ENCODE measurements at places on chromosomes 7 and 10.

DNA sequence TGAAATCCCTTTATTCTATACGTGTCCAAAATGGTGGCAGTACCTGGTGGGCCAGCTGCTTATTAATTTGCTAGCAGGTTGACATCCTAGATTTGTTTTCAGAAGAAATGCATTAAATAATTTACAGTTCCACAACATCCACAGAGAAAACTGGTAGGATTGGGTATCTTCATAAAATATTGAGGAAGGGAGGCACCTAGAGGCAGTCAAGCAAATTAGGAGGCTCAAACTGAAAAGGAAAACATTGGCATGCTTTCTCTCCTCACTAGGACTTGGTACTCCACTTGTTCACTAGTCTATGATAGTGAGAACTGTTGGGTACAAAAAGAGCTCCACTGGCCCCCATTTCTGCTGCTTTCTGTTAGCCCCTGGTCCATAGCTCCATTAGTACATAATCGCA is 18.3 kb upstream of the LRGUK start:
- ATAC-seq, result no peak

DNA sequence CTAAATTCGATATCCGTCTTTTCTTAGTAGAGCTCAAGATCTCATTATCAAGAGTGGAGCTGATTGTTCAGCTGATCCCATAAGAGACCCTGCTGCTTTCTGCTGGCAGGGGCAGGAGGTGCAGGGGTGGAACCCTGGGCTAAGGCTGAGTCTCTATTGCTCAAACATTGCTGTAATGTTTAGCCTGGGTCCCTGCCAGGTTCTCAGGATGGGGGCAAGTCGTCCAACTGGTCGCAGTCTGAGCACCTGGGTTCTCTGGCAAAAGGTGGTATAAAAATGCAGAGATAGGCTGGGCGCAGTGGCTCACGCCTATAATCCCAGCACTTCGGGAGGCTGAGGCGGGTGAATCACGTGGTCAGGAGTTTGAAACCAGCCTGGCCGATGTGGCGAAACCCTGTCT is 62.0 kb upstream of the NRBF2 start:
- no peak for ATAC-seq

DNA sequence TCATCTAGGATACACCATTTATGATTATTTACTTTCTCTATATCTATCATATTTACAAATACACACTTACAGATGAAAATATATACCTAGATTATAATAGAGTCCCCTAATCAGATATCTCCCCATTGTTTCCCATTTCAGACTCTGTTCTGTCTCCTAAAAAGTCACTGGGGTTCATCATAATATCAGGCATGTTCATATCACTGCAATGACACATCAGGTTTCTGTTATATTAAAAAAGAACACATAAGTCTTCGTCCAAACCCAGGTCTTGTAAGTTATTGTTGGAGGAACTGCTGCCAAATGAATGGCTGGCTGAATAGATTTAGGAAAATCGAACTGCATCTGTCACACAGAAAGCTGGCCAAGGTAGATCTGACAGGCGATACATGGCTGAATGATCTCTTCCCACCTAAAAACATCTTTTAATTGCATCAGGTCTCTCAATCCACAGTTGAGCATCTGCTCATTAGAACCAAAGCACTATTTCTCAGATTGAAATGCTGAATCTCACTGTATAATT is 178.7 kb downstream of the CACNA2D1 start:
- no peak for ATAC-seq

DNA sequence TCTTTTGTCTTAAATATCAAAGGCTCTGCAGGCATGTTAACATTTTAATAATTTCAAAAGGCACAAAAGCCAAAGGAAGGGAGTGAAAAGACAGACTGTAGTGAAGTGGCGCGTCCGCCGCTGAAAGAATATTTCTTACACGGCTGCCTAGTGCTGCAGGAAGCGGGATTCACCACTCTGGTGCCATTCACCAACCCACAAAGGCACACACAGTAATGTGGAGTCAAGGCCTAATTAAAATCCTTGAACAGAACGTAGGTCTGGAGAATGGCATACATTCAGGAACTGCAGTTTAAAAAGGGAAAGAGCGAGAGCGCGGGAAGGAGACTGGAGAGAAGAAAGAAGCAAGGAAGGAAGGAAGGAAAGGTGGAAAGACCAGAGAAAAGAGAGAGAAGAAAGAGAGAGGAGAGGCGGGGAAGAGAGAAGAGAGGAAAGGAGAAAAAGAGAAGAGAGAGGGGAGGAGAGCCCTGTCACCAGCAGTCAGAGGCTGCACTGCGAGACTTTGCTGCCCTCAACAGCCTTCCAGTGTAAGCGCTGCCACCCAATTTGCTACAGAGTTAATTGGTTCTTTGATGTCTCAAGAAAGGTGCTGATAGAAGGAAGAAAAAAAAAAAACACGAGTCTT is 554.0 kb downstream of the MDFIC start:
- ATAC-seq, result peak; percentile 65

- no peak for ATAC-seq
Measured at GRCh38 chr7:47281161-47281560, 300.8 kb downstream of the TNS3 start.

- no peak for ATAC-seq
Measured at GRCh38 chr7:113404245-113404644, 285.9 kb upstream of the SMIM30 start.

GRCh38 chr7:44396931-44397545 is 71.6 kb upstream of the CAMK2B start:
- no peak for ATAC-seq

DNA sequence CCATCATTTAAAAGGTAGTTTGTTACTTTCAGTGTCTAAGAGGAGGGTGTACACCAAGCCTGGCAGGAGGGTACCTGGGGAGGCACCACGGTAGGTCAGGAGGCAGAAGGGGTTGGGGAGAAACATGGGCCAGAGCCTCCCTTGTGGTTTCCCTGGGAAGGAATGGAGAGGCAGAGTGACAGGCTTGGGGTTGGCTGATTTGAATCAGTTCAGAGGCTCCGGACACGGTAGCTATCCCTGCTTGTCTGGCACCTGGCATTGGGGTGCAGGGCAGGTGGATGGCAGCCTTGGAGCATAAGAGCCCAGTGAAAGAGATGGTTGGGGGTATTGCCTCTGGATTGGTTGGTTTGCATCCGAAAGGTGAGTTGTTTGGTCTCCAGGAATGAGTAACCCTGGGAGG is 30.2 kb upstream of the PFKP start:
- no peak for ATAC-seq

DNA sequence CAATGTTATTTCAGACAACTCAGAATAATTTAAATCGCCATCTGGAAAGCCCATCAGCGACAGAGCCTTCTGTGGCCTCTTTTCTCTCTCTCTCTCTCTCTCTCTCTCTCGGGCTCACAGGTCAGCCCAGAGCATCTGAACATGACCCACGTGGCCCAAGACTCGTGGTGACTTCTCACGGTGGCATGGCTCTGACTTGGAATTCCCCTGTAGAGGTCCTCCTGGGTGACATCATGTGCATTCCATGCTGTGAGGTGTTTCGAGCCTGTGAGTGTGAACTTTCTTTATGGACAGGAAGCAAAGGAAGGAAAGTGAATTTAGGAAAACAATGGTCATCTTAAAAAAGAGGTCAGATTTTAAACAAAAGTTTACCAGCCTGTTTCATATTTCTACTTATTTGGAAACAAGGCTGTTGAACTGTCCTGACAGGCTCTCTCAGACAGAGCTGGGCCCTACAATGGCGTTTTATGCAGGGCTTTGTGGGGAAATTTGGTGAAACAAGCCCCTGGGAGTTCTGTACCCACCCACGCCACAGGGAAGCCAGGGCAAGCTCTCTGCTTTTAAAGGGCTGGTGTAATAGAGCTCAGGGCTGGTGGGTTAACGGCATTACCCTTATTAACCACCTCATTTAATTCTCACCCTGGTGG is 359.7 kb upstream of the ZNF32 start:
- no peak for ATAC-seq

- no peak for ATAC-seq
Measured at GRCh38 chr7:75033826-75034225, 39.8 kb downstream of the RCC1L start.

- ATAC-seq, result no peak
Measured at GRCh38 chr10:77532068-77532467, 105.5 kb downstream of the KCNMA1 start.

GRCh38 chr7:156773966-156774365 is 119.0 kb downstream of the LMBR1 start:
- no peak for ATAC-seq

- no peak for ATAC-seq
Measured at GRCh38 chr10:121681997-121682687, 83.9 kb upstream of the FGFR2 start.

- ATAC-seq, result no peak
Measured at GRCh38 chr10:31011017-31011664, 20.5 kb downstream of the ZNF438 start.

DNA sequence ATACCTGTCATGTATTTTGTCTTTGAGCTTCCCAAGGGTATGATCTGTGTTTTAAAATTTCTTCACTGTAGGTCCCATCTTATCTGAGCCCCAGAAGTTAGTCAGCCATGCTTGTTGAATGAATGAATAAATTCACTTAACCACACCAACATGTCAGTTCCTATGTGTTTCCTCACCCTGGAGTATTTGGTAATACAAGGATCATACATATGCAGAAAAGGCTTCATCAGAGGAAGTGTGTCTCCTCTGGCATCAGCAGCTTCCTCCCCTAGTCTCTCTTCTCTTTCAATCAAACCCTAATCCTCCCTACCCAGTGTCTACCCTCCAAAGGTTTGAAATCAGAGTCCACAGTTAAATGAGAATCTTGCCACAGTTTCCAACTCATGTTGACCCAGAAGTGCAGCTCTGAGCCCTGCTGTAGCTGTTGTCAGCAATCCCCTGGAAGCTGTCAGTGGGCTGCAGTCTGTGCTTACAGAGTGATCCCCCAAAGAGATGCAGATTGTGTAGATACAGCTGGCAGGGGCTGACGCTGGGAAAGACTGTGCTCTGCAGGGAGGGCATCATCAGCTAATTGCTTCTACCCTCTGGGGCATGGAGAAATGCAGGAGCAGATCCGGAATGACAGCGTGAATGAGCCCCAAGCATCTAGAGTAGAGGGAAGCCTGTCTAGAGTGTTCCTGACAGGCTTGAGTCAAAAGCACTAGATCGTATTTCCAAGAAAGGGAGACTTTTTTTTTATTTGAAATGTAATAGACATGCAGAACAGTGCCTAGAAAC is 105.0 kb upstream of the WDR11 start:
- no peak for ATAC-seq

DNA sequence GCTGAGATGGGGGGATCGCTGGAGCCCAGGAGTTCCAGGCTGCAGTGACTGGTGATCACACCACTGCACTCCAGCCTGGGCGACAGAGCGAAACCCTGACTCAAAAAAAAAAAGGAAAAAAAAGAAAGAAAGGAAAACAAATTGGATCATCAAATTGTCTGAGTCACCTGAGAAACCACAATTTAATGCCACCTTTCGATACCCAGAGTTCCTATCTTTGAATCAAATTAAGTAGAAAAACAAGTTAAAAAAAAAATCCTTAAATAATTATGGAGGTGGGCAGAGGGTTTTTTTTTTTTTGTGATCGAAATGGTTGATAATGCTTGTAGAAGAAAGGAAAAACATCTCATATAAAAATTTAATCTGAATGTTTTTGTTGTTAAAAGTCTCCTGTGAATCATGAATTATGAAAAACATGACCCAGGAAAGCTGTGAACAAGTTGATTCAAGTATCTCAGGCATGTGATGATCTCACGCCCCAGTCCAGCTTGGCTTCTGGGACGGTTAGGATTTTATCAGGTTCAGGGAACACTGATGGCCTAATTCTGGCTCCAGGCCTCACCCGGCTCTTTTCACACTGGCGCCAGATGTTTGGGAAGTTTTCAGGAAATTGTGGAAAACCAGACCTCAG is 25.3 kb upstream of the CUX1 start:
- no peak for ATAC-seq

DNA sequence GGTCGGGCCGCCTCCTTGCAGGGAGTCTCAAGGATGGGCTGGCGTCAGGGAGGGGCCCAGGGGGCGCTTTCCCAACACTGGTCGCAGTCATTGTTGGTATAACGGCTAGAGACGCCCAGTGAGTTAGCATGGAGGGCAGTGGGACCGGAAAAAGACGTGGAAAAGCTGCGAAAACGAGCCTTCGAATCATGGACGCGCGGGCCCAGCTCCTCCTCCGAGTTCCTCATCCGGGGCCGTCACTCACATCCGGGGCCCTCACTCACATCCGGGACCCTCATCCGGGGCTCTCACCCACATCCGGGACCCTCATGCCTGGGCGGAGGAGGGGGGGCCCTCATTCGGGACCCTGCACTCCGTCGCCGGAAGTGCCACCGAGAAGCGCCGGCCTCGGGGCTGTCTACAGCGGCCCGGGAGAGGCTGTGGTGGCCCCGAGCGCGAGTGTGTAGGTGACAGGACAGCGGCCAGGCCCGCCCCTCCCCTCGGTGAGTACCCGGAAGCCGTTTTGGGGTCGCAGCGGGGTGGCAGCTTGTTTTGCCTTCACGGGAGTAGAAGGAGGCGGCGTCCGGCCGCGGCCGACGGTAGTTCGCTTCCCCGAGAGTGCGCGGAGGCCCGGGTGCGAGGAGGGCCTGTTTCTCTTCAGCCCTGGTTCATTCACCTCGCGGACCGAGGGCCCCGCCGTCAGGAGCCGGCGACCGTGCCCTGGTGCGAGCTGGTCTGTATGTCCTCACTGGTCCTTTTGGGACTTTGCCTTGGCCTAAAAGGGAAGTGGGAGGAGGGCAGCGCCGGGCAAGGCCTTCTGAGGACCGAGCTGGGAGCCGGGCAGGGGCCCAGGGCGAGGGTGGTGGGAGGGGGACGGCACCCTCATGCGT is at the start of gene ZNF655:
TSS of gene ZNF655 (plus strand) at position 337 of the 869 bp plus-strand sequence. CDS start 1,918 bp downstream, outside the sequence.
- ATAC-seq, result peak; percentile 96

GRCh38 chr7:44978511-44979366 is at the start of gene MYO1G:
Gene MYO1G, minus strand, starts transcription at chr7:44979015. Its CDS starts 54 bp downstream, at chr7:44978961.
- peak; percentile 89 for ATAC-seq

DNA sequence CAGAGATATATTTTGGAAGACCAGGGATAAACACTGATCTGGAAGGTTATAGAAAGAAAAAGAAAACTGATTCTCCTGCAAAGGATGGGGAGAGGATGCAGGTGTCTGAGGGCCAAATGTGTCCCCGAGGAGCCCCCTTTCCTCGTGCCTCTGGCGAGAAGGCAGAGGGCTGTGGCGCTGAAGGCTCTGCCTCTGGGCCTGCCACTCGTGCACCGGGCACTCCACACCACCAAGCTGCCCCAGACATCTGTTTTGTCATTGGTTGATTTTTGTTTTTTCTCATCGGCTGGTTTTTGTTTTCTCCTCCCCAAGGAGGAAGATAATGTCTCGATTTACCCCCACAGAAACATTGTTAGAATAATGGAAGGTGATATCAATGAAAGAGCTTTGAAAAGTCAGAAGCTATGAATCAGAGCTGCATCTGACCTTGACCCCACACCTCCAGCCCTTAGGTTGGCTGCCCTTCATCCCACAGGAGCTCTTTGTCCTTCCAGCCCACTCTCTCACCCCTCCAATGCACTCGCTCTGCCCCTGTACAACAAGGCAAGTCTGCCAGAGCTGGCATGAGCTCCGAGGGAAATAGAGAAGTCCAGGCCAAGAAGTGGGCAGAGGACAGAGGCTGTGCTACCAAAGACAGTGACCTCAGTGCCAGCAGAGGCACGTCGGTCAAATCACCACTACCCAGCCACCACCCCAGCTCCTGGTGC is 124.8 kb downstream of the TCERG1L start:
- ATAC-seq, result no peak

DNA sequence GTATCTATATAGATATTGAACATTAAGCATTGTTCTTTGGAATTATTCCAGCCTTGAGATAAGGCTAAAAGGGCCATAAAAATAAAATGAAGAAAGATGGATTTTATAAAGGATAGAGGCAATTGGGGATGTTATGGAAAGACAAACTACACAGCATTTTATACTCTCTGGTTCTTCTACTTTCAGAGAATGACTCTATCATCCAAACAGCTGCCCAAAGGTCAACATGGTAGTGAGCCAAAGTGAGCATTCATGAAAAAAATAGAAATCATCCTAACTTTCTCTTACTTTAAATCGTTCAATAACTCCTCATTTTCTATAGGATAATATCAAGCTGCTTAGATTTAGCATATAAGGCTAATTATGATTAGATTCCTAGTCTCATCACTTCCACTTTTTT is 25.2 kb downstream of the IMMP2L start:
- ATAC-seq, result no peak
